ENCODE measurements at places on chromosomes 12 and 14.

DNA sequence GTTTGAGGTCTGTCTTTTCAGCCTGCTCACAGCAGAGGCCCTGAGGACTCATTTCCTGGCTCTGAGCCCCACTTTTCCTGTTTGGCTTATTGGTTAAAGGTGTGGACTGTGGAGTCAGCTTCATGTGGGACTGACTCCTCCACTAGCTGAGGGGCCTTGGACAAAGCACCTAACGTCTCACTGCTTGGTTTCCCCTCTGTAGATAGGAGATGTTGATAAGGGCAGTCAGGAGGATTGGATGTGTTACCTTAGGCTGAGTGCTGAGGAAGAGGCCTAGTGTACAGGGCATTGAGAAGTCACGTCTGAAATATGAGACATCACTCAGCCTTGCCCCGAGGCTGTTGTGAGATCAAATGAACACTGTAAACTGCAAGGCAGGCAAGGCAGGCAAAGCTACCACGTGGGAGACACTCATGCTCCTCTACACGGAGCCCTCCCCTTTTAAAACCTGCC lies 27.1 kb upstream of the TCL1A start:
- DNase-seq: no peak

DNA sequence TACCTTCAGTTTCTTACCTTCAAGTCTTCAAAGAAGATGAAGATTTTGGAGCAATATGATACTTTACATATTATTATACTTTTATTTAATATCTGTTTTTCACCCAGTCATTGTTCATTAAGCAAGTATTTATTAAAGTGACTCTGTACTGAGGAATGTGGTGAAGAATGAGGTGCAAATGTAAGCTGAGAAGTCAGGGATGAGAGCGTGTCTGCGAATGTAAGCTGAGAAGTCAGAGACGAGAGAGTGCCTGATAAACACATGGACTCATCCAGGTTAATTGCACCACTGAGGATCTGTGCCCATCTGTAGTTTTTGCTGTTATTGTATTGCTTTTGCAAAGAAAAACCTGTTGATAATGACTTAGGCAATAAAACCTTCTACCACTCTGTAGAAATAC lies 211.9 kb upstream of the FAR2 start:
- DNase-seq: no peak

DNA sequence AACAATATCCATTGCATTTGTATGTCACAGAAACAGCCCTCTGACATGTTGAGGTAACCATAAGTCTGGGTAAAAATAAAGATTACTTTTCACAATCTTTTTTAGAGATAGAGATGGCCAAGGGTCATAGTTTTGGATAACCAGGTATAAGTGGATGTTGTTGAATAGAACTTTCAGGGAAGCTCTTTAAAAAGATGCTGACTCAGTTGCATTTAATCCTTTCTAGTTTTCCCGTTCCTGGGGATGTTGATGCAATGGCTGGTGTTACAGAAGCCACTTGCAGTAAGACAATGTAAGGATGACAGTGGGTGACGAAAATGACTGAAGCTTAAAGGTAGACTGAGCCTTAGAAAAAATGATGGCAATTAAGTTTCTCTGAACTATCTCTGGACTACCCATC lies 1473.7 kb downstream of the AACS start:
- DNase-seq: no peak

DNA sequence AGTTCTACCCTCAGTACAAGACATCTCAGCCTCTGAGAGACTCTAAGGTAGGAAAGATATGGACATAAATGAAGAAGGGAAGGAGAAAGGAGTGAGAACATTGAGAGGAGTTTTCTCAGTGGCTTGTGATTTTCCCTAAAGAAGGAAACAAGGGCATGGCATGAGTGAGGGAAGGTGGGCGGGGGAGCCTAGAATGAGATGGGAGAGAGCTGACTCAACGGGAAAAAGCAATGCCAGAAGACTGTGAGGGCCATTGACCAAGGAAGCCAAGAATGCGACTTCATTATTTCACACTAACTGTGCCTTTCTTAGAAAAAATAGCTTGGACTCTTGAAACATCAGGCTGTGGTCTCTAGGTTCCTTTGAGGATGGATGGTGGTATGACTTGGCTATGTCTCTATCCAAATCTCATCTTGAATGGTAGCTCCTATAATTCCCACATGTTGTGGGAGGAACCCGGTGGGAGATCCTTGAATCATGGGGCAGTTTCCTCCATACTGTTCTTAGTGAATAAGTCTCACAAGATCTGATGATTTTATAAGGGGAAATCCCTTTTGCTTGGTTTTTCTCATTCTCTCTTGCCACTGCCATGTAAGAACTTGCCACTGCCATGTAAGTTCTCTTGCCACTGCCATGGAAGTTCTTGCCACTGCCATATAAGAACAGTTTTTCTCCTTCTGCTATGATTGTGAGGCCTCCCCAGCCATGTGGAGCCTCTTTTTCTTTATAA lies 279.6 kb downstream of the NUAK1 start:
- DNase-seq: no peak

GRCh38 chr12:110465024-110465423 lies 3.0 kb downstream of the GPN3 start:
- DNase-seq: no peak

DNA sequence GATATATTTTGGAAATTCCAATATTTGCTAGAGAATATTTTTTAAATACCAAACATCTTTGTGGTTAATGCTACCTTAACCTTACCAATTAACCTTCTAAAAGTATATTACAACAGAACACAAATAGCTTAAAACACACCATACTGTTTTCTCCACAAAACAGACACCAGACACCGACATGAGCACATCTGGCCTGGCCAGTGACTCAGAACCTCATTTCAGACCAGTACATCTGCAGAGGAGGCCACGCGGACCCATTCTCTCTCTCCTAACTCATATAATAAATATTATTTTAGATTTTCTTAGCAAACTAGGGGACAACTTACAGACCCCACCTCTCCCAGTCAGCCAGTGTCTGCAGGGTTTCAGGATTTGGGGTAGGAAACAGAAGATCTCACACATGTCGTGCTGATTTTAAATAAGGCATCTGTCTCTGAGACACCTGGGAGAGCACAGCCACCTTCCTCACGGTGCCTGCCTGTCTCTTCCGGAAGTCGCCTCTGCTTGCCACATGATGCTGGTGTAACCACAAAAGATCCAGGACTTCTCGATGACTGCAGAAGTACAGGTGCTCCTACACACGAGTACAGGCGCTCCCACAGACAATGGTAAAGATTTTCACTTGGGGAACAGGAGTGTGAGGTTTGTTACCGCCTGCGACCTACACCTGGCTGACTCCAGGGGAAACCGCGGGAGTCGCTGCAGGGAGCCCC lies 9.7 kb upstream of the ANKLE2 start:
- no peak for DNase-seq
